Psoas muscle (tissue), 8 donors: ENCODE measurements at places on chromosomes 1 and 21.

DNA sequence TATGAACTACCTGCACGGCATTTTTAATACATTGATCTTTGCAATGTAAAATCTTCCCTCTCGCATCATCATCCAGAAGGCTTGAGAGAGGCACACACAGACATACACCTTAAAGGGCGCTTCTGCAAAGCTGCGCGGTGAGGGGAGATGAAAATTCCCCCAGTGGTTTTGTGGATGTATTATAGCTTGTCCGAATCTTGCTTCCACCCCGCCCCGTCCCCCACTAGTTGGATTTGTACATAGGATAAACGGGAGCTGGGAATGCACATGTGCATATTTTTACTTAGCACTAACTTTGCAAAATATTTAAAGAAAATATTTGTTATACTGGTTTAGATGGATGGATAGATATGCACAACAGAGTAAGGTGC, 542 bp upstream of the ASTN1 start:
- DNase-seq = no peak

DNA sequence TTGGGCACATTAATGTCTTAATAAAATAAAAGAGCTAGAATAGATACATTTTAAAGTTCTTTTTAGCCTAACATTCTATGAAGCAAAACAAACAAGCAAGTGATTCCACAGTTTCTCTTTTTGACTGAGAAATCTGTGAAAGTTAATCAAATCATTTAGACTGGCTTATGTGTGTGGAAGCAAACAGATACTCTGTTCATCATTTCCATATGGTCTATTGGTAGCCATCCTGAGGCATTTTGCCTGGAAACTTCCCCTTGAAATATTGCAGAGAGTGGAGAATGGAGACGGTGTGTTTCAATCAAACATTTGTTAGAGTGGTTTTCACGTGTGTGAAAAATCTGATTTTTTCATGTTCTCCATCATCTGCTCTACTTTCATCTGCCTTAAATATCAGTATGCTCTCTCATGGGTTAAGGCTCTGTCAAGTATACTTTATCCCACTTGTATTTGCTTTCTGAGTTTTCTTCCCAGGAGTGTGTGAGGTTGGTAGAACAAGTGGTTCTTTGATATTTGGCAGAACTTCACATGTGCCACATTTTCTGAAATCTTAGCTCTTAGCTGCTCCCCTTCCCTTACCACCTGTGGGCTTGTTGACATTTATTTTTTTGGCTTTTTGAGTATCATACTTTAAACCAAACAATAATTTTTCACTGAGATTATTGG, 139.1 kb upstream of the PTGFR start:
- DNase-seq = no peak

DNA sequence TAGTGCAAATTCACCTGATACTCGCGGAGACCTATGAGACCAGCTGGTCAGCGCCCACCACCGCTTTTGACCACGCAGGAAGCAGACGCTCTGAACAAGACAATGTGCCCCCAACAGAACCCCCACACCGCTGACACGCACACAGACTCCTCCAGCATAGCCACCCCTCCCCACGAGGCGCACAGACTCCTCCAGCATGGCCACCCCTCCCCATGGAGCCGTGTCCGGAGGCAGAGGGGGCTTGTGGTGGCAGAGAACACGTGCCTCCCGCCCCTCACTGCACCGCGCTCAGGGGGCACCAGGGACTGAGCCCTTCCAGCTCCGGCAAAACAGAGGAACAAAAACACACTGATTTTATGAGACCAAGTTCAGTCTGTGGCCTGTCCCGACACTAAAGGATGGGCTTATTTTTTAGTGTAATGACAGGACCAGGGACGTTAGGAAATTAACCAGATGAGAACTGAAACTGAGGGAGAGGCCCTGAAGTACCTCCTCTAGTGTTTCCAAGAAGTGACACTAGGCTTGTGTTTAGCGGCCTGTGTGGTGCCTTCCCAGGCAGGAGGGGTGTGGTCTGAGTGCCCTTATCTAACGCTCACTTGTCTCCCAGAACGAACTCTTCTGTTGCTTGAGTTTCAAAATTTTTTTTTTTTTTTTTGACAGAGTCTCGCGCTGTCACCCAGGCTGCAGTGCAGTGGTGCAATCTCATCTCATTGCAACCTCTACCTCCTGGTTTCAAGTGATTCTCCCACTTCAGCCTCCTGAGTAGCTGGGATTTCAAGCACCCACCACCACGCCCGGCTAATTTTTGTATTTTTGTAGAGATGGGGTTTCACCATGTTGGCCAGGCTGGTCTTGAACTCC, 10.0 kb upstream of the AGPAT3 start:
- DNase-seq = no peak

DNA sequence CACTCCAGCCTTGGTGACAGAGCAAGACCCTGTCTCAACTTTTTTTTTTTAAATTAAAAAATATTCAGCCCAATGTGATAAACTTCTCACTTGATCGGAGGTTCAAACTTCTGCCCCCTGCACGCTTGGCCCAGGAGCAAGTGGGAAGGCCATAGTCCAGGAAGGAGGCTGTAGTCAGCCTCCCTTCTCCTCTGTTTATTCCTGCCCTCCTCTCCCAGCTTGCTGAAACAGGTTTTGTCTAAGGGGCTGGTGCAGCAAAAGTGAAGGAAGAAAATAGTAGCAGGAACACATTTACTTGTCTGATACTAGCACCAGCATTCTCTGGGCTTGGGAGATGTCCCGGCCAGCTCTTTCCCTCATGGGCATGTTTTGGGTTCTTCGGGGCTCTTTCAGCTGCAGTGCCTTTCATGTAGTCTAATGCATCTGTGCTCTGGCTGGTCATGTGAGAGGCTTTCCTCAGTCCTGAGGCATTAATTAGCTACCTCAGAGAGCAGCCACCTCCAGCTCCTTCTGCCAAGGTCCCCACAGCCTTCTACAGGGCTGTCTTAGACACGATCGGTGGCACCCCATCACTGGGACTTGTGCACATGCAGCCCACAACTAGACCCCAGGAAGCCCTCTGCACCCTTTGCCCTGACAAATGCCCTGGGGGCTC, 12.9 kb downstream of the SLC44A3 start:
- no peak for DNase-seq

- DNase-seq = no peak
Measured at GRCh38 chr1:220336391-220337031, 64.3 kb upstream of the RAB3GAP2 start.

GRCh38 chr1:9027307-9027706, 1.1 kb upstream of the SLC2A7 start:
- DNase-seq = no peak

DNA sequence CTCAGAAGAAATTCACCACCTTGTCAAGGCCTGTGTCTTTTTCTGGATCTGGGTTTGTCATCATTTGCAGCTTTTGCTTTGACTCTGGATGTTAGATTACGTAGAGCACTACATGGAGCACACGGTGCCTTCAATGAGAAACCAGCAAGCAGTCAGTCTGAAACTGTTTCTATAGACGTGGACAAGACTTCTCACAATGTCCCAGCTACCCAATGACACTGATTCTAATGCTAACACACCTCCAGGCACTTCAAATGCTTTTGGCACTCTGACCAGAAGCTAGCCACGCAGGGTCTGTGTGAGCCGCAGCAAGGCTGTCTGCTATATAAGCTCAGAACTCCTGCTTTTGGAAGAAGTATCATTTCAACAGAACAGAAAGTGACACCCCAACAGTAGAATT, 38.2 kb downstream of the ITPKB start:
- no peak for DNase-seq

DNA sequence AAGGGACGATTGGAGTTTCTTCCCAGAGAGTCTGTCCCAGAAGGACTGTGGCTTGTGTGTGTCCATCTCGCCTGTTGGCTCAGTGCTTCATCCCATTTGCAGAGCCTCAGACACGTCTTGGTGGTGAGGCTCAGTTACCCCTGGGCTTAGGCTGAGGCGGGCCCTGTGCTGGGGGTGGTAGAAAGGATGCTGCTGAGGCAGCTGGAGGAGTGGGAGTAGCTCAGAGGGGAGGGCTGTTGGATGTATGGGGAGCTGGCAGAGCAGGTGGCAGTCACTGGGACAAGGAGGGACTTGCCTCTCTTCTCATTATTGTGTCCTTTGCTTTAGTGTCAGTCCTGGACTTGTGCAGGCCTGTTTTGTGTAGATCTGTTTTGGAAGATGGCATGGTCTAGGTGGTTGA, 7.3 kb upstream of the MIIP start:
- DNase-seq = no peak

DNA sequence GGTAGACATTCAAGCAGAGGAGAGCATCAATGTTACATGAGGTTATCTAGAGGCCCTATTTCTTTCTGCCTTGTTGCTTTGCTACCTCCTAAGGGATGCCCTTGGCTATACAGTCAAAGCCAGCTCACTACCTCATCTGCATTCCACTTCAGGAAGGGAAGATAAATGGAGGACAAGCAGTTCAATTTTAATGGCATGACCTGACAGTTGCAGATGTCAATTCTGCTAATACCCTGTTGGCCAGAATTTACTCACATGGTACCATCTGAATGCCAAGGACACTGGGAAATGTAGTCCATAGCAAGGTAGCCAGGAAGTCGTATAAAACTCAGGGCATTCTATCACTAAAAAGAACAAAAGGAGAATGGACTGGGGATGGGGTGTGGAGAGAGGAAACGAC, 31.5 kb downstream of the PALMD start:
- DNase-seq = no peak
